ENCODE measurements at places on chromosomes 2 and 18.

DNA sequence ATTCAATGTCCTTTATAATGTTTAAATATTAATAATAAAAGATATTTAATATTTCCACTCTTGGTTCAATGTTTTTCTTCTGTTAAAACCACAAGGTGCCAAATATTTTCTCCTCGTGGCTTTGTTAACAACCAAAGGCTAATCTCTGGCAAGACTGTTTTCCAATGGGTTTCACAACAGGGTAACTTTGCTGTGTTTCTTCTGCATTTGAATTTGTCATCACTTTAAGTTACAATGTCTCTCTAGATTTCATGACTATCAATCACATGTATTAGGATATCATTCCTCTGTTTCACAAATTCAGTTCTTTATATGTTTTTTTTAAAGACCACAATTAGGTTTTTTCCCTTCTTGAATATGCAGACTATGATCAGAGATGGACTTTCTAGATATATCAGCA is 469.8 kb upstream of the ACVR2A start:
- DNase-seq, result no peak

DNA sequence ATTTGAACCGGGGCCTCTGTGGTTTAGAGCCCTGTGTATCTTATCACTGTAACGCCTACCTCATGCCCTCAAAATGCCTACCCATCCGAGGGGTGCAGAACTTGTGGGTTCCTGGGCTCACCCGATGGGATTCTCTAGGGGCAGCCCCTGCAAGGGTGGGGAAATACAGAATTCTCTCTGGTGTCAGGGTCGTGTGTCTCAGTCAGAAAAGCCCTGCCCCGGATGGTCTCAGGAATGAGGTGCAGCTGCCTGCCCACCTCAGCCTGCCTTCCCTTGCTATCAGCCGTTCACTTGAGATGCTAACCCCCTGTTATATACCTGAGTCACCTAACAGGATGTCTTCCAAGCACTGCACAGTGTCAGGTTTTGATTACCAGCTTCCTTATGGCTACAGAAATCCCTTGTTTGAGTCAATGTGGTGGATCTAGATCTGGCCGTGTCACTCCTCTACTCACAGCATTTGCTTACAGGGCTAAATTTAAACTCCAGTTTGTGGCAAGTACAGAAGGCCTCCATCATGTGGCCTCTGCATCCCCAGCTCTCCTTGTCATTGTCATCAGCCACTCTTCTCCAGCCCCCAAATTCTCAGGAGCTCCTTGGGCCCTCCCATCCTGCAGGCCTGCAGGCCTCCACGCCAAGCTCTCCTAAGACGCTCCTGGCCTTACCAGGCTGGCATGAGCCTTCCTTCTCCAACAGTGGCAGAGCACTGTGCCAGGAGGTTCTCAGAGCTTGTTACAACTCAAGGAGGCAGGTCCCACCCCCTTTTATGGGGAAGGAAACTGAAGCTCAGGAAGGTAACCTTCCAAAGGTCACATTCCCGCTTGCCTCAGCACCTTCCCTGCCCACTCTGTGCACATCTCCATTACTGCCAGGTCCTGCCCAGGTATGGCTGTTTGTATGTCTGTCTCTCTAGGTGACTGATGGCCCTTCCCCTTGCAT is 14.3 kb upstream of the MAP3K2 start:
- no peak for DNase-seq

- no peak for DNase-seq
These were observed 1048.4 kb upstream of the CDH2 start for GRCh38 chr18:29225351-29225750.

DNA sequence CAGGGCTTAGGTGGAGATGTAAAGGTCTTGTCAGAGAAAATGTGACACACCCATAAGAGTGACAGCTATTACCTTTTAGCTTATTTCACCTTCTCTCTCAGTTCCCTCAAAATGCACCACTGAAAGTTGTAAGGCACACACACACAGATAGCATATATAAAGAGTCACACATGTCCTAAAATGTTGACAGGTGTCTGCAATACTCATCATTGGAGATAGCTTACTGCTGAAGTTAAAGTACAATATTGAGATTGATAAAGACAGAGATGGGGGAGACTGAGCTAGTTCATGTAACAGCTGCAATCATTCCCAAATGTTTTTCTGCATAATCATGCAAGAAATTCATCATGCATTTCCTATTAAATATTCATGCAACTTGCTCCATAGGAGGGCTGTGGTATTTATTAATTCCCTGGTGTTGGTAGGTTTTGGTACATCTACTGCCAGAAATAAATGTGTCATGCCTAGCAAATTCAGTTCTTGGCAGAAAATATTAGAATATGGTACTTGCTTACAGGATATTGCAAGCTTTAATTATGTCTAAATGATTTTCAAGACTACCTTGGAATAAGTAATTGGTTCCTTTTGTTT is 118.8 kb upstream of the RBMS1 start:
- DNase-seq, result no peak

- no peak for DNase-seq
These were observed 356.5 kb upstream of the HNMT start for GRCh38 chr2:137607722-137608318.

DNA sequence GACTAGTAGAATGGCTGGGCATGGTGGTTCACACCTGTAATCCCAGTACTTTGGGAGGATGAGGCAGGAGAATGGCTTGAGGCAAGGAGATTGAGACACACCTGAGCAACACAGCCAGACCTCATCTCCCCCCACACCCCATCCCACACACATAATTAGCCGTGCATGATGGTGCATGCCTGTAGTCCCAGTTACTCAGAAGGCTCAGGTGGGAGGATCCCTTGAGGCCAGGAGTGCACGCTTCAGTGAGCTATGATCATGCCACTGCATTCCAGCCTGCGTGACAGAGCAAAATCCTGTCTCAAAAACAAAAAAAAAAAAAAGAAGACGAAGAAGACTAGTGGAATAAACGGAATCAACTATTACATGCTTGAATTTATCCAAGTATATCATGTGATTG is 150.0 kb downstream of the STK39 start:
- DNase-seq, result no peak

Measured in stimulated activated CD4-positive, alpha-beta T cell treated with anti-CD3 and anti-CD28 coated beads, Interleukin-12 subunit alpha, Interleukin-12 subunit beta, amount 100 ng/mL, for 4 hours (primary cell).